ENCODE measurements at places on chromosomes 13 and 19. TPM values are rescaled to one million over a fixed set of nuclear protein-coding genes. Genes with fewer than 3 reads are reported as not detected.

Gene SLC6A16
- total RNA-seq: 1.4 TPM

DNA sequence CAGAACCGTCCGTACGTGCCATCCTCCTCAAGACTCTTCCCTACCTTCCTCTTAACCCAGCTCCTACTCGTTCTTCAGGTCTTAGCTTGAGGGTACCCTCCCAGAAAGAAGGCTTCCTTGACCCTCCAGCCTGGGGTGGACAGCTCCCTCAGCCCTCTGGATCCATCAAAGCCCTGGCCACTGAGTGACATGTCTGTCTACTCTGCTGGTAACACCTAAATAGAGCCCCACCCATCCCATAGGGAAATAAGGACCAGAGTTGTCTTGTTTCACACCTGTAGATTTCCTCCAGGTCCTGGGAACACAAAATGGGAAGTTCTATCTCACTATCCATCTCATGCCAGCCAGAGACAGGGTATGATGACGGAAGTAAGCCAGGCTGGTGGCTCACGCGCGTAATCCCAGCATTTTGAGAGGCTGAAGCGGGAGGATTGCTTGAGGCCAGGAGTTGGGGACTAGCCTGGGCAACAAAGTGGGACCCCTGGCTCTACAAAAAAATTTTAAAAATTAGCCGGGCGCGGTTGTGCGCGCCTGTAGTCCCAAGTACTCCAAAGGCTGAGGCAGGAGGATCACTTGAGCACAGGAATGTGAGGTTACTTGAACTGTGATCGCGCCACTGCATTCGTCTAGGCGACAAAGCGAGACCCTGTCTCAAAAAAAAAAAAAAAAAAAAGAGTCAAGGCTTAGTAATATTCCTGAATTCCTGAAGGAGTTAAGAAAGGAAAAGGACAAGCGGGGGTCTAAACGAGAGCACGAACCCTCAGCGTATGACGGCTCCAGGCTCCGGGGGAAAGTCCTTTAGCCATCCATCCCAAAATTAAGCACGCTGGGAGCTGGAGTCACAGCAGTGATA lies 566 bp upstream of the CCDC97 start:
- no peak for DNase-seq

Gene LILRB1
- total RNA-seq: 0.25 TPM

- no peak for DNase-seq
These were observed 5.3 kb downstream of the PRKACA start for GRCh38 chr19:14112051-14112808.

DNA sequence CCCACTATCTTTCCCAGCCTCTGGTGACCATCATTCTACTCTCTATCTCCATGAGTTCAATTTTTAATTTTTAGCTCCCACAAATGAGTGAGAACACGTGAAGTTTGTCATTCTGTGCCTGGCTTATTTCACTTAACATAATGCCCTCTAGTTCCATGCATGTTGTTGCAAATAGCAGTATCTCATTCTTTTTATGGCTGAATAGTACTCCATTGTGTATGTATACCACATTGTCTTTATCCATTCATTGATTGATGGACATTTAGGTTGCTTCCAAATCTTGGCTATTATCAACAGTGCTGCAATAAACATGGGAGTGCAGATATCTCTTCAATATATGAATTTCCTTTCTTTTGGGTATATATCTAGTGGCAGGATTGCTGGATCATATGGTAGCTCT lies 22.9 kb upstream of the ZFP82 start:
- no peak for DNase-seq

- DNase-seq: no peak
These were observed 137.5 kb downstream of the SIPA1L3 start for GRCh38 chr19:38044267-38045111.

Gene SYNE4
- 1.8 TPM for total RNA-seq

DNA sequence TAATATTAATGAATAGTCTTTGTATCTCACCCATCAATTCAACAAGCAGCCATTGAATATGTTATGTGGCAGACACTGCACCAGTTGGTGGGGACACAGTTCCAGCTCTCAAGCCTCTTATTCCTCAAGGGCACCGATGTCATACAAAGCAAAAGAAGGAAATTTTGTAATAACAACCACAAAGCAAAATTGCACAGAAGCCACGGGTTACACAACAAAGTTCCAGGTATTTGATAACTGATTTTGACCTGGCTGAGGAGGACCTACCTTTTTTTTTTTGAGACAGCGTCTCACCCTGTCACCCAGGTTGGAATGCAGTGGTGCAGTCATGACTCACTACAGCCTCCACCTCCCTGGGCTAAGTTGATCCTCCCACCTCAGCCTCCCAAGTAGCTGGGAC lies 266.7 kb downstream of the FOXO1 start:
- no peak for DNase-seq

DNA sequence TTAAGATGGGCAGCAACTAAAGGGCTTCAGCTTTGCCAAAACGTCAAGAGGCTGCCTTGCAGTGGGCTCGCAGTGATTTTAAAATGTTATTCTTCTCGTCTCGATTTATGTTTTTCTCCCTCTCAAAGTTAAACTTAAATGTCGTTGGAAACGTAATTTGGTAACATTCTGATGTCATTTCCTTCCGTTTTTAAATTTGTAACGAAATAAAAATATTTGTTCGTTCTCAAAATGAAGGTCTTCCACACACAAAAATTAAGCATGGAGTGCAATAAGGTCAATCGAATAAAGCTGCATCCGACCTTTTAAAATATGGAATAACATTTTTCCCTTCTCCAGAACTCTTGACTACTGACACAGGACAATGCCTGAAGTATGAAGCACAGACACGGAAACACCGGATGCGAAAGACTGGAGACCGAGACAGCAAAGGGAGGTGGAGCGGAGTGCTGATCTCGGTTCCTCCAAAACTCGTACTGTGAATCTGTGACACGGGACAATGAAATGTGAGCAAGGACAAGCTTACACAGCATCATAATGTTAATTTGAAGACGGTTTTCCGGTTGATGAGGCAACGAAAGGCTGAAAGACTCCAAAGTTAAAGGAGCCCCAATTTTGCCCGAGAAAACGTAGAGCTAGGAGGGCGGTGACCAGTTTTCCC lies 850 bp downstream of the MTMR6 start:
- DNase-seq: peak; percentile 18

DNA sequence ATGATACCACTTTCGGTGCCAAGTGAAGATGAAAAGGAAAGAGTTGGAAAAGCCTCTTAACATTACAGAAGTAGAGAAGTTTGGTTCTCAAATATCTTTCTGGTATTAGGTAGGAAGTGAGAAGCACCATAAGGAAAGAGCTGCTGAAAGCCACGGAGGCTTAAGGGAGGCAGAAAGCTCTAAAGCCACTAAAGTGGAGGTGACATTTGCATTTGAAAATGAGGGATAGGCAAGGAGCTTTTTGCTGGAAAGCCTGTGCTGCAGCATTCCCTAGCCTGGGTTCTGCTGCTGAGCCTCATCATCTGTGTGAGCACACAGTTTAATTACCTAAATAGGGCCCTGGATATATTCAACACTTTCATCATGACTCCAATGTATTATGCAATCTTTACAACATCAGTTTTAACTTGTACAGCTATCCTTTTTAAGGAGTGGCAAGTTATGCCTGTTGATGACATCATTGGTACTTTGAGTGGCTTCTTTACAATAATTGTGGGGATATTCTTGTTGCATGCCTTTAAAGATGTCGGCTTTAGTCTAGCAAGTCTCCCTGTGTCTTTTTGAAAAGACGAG lies 315.4 kb downstream of the RBM26 start:
- no peak for DNase-seq

Gene CXCL17
- total RNA-seq: not detected

DNA sequence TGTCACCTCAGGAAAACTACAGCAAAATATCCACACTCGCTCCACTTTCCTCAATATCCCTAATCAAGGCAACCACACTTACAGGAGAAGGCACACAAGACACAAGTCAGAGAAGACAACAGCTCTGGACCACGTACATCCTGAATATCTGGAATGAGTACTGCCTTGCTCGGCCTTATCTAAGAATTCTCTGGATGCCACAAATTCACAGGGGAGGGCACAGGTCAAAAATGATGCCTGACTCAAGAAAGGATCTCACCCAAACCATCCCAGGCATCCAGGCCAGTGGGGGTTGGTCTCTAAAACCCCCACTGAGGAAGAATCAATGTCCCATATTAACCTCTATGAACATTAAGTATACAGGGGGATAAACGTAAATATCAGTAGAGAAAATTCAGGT lies 29.9 kb downstream of the ATP7B start:
- DNase-seq: no peak

DNA sequence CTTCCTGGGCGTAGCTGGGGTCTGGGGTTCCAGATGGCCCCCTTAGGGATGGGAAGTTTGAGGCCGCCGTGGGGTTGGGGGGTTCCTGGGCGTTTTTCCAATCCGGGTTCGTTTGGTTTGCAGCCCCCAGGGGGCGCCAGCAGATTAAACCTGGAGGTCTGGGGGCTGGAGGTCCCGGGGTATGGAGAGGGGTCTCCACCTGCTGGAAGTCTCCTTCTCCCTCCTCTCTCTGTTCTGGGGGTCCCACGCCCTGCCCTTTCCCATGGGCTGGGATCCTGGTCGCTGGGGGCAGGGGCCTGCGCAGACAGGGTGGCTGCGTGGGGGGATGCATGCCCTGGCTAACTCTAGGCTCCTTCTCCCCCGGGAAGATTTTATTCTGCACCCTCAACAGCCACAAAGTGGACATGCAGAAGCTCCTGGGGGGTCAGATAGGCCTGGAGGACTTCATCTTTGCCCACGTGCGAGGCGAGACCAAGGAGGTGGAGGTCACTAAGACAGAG lies 899 bp downstream of the GIPC3 start:
- DNase-seq: peak; percentile 43

GRCh38 chr19:29292153-29292552 lies 79.2 kb upstream of the UQCRFS1 start:
- DNase-seq: no peak

- DNase-seq: no peak
These were observed 29.8 kb downstream of the DGKH start for GRCh38 chr13:42078128-42078808.

Gene CLEC17A
- 0.64 TPM for total RNA-seq

Gene CGB1
- not detected for total RNA-seq

DNA sequence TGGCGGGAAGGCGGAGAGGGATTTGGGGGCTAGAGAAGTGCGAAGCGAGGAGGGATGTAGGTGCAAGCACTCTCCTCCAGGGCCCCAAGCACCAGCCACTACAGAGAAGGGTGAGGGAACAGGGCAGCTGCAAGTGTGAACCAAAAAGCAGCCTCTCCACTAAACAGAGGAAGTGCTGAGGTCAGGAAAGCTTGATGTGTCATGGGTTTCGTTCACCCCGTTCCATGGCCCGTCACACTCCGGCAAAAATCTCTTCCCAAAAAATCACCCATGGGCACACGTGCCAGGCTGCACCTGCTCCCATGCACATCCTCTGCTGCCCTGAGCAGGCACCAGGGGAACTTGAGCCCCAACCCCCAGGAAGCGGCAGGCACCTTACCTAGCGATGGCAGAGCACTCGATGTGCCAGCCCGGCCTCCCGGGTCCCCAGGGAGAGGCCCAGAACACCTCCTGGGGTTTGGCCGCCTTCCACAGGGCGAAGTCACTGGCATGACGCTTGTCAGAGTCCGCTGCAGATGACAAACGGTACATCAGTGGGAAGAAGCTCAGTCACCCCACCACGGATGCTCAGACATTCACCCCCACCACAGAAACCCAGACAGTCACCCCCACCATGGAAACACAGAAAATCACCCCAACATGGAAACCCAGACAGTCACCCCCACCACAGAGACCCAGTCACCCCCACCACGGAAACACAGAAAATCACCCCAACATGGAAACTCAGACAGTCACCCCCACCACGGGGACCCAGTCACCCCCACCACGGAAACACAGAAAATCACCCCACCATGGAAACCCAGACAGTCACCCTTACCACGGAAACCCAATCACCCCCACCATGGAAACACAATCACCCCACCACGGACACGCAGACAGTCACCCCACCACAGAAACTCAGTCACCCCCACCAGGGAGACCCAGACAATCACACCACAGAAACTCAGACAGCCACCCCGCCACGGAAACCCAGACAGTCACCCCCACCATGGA lies 29.0 kb downstream of the CARS2 start:
- DNase-seq: peak; percentile 45

Gene COX7A1
- total RNA-seq: not detected

- no peak for DNase-seq
These were observed 41.2 kb downstream of the USP12 start for GRCh38 chr13:27130223-27130978.

DNA sequence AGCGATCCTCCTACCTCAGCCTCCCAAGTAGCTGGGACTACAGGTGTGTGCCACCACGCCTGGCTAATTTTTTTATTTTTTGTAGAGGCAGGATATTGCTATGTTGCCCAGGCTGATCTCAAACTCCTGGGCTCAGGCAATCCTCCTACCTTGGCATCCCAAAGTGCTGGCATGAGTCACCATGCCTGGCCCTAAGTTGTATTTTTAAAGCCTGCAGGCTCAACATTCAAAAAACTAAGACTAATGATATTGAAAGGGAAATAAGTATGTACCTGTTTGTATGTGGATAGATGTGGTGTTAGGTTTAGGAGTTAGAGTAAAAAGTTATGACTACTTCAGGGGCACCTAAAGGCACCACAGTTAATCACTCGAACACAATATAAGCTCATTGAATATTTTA lies 5.4 kb upstream of the IPO5 start:
- no peak for DNase-seq

DNA sequence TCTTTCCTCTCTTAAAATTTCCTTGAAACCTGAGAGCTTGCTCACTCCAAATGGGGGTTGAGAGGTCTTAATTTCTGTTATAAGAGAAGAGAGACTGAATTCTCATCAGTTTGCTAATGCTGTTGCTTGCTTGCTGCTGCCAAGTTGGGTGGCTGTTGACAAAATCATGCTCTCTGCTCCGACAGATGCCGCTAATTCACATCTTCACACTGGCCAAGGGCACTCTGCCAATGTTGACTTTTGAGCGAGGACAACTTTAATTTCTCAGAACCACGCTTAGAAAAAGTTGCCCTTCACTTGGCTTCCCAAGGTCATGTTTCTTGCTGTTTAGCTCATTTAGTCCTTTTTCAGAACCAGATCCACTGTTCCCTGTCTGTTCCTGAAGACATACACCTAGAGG lies 402.9 kb downstream of the HS6ST3 start:
- no peak for DNase-seq

GRCh38 chr13:37666036-37666435 lies 67.5 kb upstream of the POSTN start:
- no peak for DNase-seq

DNA sequence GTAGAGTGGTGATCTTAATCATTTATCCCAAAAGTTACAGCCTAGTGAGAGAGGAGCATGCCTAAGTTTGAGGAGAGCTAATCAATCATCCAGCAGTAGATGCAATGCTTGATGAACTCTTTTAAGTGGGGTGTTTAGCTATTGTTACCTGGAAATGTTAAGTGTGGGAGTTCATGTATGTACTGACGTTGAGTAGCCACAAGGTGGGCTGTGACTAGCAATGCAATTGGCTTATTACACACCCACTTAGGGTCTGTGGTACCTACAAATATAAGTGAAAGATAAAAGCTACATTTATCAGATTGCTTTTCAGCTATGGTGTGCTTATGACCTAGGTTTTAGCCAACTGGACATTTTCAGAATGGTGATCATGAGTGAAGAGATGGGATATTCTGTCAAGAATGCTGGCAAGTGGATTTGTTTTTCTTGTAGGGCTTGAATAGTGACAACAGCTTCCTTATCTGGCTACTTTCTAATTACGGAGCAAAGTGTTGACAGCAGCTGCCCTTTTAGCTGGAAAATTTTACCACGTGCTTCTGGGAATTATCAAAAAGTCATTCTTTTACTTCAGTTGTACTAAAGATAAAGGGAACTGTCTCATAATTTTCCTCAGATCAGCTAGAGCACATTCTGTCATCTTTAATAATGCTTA lies 170.6 kb downstream of the POSTN start:
- no peak for DNase-seq

Gene C19orf67
- not detected for total RNA-seq

Gene ZNF507
- 28.6 TPM for total RNA-seq

Gene ZNF491
- 0.56 TPM for total RNA-seq

Gene ZNF99
- not detected for total RNA-seq
